ENCODE measurements at places on chromosomes 12 and 14. TPM values are rescaled to one million over a fixed set of nuclear protein-coding genes. Genes with fewer than 3 reads are reported as not detected.
A peak's percentile ranks its signal among the peaks of the same experiment; 100 is the strongest.

DNA sequence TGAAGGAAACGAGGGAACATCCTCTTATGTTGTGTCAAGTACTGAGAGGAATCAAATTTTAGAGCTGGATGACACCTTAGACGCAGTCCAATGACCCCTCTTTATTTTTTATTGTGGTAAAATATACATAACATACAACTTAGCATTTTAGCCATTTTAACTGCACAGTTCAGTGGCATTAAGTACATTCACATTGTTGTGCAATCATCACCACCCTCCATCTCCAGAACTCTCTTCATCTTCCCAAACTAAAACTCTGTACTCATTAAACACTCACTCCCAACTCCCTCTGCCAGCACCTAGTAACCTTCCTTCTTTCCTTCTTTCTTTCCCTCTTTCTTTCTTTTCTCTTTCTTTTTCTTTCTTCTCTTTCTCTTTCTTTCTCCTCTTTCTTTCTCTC lies 97.2 kb upstream of the SLC24A4 start:
- DNase-seq: no peak
- H3K4me1 ChIP-seq: no peaks in the 10 kb centered on the region
- no peaks in the 10 kb centered on the region for H3K36me3 ChIP-seq
- no peak overlapping the region for H3K4me3 ChIP-seq

GRCh38 chr12:3361146-3361545 lies 129.9 kb upstream of the PRMT8 start:
- peaks cover 9% of the 10 kb centered on the region for H3K4me1 ChIP-seq
- DNase-seq: no peak
- peaks cover 32% of the 10 kb centered on the region for H3K27me3 ChIP-seq

DNA sequence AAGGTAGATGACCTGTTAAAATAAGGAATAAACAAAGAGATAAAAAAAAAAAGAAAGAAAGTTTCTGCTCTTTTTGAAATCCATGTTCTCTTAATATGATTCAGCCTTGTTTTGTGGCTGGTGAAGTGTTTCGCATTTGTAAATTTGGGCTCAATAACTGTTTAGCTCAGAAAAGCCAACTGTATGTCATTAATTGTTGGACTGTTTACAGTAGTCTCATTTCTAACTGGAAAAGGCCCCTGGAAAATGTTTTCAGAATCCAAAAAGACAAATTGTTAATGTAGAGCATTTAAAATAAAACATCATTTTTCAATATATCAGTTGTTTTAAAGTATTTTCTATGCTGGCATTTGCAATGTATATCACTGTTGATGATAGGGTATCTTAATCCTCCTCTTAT lies 47.4 kb upstream of the DYRK2 start:
- H3K27me3 ChIP-seq: no peaks in the 10 kb centered on the region
- no peaks in the 10 kb centered on the region for H3K36me3 ChIP-seq
- H3K4me3 ChIP-seq: no peak overlapping the region
- H3K4me1 ChIP-seq: no peaks in the 10 kb centered on the region
- no peak overlapping the region for H3K27ac ChIP-seq

- no peaks in the 10 kb centered on the region for H3K27me3 ChIP-seq
- no peaks in the 10 kb centered on the region for H3K4me1 ChIP-seq
- DNase-seq: no peak
- no peak overlapping the region for H3K4me3 ChIP-seq
- H3K36me3 ChIP-seq: no peaks in the 10 kb centered on the region
These were observed 52.0 kb upstream of the RIMBP2 start for GRCh38 chr12:130768120-130768519.

DNA sequence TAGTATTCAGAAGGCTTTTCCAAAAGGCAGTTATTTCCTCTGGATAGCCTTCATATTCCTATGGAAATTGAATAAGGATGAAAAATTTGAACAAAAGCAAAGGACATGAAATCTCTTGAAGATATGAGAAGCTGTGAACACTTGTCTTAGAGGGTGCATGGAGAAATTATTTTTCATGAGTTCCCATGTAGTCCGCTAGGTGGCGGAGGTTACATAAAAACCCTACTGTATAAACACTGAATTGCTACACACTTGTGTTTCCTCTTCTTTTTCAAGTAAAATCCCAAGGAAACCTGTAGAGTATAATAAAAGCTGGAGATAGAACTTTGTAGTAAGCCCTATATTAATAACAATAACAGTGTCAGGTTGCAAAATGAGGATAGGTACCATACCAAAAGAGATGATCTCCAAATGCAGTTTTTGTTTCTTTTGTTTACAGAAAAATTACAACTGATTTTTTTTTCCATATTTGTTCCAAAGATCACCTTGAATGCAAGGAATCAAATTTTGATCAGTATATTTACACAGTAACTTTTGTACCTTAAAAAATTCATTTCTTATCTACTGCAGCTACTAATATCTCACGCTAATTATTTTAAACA lies 37.8 kb upstream of the OR4E1 start:
- H3K27ac ChIP-seq: no peak overlapping the region
- H3K4me1 ChIP-seq: no peaks in the 10 kb centered on the region
- no peak overlapping the region for H3K4me3 ChIP-seq
- H3K27me3 ChIP-seq: no peaks in the 10 kb centered on the region
- H3K36me3 ChIP-seq: no peaks in the 10 kb centered on the region
- peak; percentile 45 for DNase-seq

GRCh38 chr14:104805941-104806624 lies 5.2 kb downstream of the ZBTB42 start:
- H3K4me1 ChIP-seq: no peaks in the 10 kb centered on the region
- no peak overlapping the region for H3K4me3 ChIP-seq
- H3K36me3 ChIP-seq: no peaks in the 10 kb centered on the region
- DNase-seq: no peak
- H3K27me3 ChIP-seq: peaks cover 27% of the 10 kb centered on the region
- H3K27ac ChIP-seq: no peak overlapping the region

DNA sequence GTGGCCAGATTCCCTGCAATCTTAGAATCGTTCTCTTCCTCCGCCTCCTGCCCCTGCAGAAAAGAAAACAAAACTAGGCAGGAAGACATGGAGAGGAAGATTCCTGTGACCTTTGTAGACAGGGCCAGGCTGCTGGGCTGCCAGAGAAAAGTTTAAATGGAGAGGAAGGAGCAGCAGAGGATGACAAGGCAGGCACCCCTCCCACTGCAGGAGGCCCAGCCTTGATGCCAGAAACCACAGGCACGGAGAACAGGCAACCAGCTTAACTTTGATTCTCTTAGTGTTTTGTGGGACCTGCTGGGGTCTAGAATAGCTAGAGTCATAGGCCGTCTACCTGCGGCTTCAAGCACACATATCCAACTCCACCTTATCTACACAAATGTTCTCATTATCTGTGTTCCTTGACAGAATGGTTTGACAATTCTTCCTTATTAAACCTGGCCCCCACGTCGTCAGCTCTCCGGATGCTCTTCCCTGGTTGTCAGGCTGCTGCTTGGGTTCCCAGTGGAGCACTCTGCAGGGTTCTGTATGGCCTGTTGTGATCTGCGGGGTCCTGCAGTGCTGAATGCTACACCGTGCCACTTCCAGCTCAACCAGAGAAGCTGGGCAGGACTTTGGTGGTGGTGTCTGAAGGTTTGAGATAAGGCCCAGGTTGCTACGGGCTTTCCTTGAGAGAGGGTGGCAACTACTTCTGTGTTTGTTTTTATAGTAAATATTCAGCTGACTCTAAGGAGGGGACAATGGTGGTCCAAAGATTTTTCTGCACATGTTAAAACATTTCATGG lies 609.5 kb downstream of the AACS start:
- H3K4me3 ChIP-seq: no peak overlapping the region
- no peaks in the 10 kb centered on the region for H3K36me3 ChIP-seq
- DNase-seq: no peak
- H3K27me3 ChIP-seq: no peaks in the 10 kb centered on the region

GRCh38 chr14:52286661-52287649 lies 19.5 kb downstream of the PTGDR start:
- no peak overlapping the region for H3K27ac ChIP-seq
- DNase-seq: no peak

- H3K27me3 ChIP-seq: no peaks in the 10 kb centered on the region
- no peak overlapping the region for H3K27ac ChIP-seq
- no peaks in the 10 kb centered on the region for H3K36me3 ChIP-seq
- H3K4me1 ChIP-seq: no peaks in the 10 kb centered on the region
- H3K4me3 ChIP-seq: no peak overlapping the region
These were observed 36.0 kb upstream of the SNX6 start for GRCh38 chr14:34665785-34666435.

DNA sequence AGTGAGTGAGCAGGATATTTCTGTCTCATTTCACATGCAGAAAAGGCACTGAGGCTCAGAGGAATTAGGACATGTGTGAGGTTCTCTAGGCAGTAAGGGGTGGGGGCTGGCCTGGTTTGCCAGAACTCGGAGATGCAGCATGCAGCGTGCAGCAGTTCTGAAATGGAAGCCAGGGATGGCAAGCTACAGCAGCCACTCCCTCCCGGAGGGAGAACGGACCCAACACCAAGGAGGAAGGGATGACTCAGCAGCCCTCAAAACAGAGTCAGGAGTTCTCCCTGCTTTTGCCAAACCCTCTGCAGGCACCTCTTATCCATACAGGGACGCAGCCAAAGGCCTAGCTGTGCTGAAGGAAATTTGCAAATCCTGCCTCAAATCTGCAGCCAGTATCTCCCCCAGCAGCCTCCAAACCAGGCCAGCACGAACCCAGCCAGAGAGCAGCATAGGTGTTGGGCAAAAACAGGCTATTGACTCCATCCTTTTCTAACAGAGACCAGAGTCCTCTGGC lies 10.3 kb upstream of the SERPINA3 start:
- no peaks in the 10 kb centered on the region for H3K27me3 ChIP-seq
- H3K36me3 ChIP-seq: no peaks in the 10 kb centered on the region
- no peak for DNase-seq
- H3K27ac ChIP-seq: no peak overlapping the region
- H3K4me3 ChIP-seq: no peak overlapping the region
- no peaks in the 10 kb centered on the region for H3K4me1 ChIP-seq

GRCh38 chr12:19125325-19125724 lies 4.2 kb upstream of the PLEKHA5 start:
- no peak for DNase-seq
- no peaks in the 10 kb centered on the region for H3K4me1 ChIP-seq
- no peaks in the 10 kb centered on the region for H3K27me3 ChIP-seq
- H3K27ac ChIP-seq: no peak overlapping the region
- no peak overlapping the region for H3K4me3 ChIP-seq
- H3K36me3 ChIP-seq: no peaks in the 10 kb centered on the region

The PTHLH gene
- not detected for total RNA-seq

The ACOT4 gene
- total RNA-seq: not detected

The HEBP1 gene
- 8.6 TPM for total RNA-seq

The DYRK4 gene
- 15.2 TPM for total RNA-seq

The KRT75 gene
- total RNA-seq: not detected

The SLC25A47 gene
- not detected for total RNA-seq

The GSC gene
- total RNA-seq: 1.1 TPM

Data from neural progenitor cell (in vitro differentiated cells).